ENCODE measurements at places on chromosomes 6 and 20.

- no peak for DNase-seq
Observed at GRCh38 chr6:25922301-25922700, 8.2 kb downstream of the SLC17A2 start.

GRCh38 chr6:138465007-138465645 lies 34.2 kb downstream of the NHSL1 start:
- no peak for DNase-seq

DNA sequence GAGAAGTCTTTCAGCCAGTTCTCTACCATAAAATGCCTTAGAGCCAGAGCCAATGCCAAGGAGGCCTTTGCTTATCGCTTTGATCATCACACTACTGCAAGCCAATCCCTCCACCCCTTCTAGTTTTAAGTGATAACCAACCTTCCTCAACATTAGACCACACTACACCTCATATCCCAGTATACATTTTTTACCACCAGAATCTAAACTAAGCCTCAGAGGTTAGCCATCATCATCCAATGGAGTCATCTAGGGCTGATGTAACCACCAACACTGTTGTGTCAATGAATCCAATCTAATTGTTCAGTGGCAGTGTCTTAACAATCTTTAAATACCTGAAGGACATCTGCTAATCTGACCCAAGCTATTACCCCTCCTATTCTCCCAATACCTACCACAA lies 6.4 kb downstream of the ZUP1 start:
- no peak for DNase-seq

DNA sequence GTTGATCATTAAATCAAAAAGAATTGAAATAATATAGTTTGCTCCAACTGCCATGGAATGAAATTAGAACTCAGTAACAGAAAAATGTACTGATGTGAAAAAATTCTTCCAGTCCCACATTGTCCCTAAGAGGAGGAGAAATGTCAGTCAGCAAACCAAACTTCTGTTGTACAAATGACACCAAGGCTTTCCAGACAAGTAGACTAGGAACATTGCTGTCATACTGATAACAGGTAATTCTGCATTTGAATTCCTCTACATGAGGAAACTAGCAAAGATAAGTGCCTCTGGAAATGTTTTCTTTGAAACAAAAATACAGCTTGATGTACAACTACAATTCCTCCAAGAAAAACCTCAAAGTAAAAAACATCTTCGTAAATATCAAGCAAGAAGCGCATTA lies 90.2 kb downstream of the HIVEP1 start:
- no peak for DNase-seq

DNA sequence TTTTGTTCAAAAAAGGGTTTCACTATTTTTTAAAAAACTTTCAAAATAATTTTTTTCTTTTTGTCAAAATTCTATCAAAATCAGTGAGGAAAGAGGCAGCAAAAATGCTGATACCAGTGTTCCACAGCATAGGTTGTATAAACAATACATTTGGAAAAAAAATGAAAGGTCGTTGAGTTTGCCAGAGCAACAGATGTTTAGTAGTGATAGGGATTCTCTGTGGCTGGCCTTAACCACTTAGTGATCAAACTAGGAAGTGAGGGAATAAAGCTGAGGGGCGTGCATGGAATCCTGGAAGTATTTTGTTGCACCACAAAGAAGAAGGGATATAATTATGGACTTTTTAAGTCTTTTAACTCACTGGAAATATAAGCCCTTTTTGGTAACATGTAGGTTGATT lies 555.3 kb upstream of the CHD6 start:
- no peak for DNase-seq

- DNase-seq, result no peak
Observed at GRCh38 chr6:74551896-74552295, 654.0 kb downstream of the COL12A1 start.

- no peak for DNase-seq
Observed at GRCh38 chr6:85026021-85026420, 261.6 kb upstream of the TBX18 start.

DNA sequence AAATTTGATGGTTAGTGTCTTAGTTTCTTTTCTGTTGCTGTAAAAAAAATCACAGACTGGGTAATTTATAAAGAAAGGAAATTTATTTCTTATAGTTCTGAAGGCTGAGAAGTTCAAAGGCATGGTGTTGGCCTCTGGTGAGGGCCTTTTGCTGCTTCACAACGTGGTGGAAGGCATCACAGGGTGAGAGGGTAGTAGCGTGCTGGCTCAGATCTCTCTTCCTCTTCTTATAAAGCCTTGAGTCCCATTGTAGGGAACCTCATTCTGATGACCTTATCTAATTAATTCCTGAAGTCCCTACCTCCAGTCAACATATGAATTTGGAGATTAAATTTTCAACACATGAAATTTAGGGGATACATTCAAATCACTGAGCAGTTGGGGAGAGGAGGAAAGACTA lies 62.0 kb downstream of the ARID1B start:
- DNase-seq, result no peak

- no peak for DNase-seq
Observed at GRCh38 chr6:73802366-73802765, 106.4 kb downstream of the CD109 start.
